Activated T-cell treated with anti-CD3 and anti-CD28 coated beads, Interleukin-2, amount 50 U/mL, for 72 hours (primary cell): ENCODE measurements at places on chromosomes 2 and 18. TPM values are rescaled to one million over a fixed set of nuclear protein-coding genes. Genes with fewer than 3 reads are reported as not detected.

The MRO gene
- not detected for total RNA-seq

DNA sequence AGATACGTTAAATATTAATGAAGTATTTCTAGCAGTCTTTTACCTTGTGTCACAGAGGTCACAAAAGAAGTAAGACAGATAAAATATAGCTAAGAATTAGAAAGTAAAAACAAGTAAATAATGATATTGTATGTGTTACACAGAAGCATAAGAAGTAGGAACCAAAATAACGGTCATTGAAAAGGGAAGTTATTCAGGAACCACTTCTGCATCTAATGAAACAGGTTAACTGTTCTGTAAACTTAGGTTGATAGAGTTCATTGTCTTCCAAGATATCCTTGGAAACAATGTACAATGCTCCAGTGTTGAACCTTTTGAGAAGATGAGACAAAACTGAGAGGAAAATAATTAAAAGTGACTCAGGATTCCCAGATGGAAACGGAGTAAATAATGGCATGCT, 57.1 kb upstream of the CD302 start:
- DNase-seq: no peak

The TUBA3E gene
- total RNA-seq: not detected

- DNase-seq: no peak
These were observed 24.8 kb downstream of the MAP3K2 start for GRCh38 chr2:127362971-127363370.

GRCh38 chr2:197052356-197052755, 125.8 kb upstream of the PGAP1 start:
- no peak for DNase-seq

DNA sequence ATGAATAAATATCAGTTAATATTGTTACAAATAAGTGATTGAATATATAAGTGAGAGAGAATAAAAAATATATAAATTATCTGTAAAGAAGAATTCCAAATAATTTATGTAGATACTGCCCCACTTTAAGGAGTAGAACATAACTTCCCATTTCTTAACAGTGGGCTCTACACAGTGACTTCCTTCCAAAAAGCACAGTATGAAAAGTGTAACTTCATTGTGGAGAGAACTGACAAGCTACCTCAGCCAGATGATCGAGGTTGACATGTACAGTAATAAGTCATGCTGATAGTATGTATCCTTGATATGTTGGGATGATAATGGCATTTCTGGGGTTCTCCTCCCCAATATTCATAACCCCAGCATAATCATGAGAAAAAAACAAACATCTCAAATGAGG, 191.9 kb upstream of the FN1 start:
- DNase-seq: no peak

DNA sequence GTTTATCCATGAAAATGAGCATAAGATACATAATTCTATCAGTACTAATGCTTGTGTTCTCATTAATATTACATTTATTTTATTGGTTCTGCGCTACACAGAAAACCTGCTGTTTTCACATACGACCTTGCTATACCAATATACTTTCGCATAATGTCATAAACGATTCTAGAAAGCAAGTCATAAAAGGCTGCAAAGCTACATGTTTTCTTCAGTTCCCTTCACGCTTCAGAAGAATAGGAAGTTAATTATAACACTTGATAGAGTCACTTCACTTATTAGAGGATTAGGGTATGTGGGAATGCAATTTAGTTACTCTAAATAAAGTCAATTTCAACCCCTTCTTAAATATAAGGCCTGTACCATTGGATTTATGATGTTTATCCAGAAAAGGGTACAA, 29.0 kb downstream of the PSME4 start:
- DNase-seq: no peak
